Fibroblast of gingiva (primary cell): ENCODE measurements at places on chromosomes 16 and 17.

GRCh38 chr17:48470388-48471034 lies 40.5 kb upstream of the SKAP1 start:
- DNase-seq: no peak

DNA sequence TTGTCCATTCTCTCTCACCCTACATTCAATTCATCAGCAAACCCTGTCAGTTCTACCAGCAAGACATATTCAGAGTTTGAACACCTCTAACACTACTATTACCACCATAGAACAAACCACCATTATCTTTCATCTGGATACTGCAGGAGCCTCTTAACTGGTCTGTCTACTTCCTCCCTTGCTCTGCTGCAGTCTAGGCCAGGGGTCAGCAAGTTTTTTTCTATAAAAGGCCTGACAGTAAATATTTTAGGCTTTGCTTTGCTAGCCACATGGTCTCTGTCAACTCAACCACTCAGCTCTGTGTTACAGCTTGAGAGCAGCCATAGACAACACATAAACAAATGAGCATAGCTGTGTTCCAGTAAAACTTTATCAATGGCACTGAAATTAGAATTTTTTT lies 13.8 kb downstream of the KCTD19 start:
- DNase-seq: no peak

DNA sequence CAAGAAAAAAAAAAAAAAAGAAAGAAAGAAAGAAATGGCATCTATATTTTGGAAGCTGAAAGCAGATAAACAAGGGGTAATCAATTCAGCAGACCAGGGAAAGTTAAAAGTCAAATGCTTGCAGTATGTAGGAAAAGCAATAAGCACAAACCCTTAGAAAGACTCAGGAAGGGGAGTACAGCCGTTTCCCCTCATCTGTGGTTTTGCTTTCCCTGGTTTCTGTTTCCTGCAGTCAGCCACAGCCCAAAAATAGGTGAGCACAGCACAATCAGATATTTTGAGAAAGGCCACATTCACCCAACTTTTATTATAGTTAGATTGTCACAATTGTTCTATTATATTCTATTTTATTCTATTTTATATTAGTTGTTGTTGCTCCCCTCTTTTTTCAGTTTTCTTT lies 14.4 kb upstream of the ALOX12 start:
- DNase-seq: no peak

GRCh38 chr17:40564883-40565768 lies at the start of gene CCR7:
TSS of gene CCR7 (minus strand) at chr17:40565472. CDS start at chr17:40565409, 63 bp downstream.
- DNase-seq: no peak

- no peak for DNase-seq
Observed at GRCh38 chr17:78705071-78705470, 77.0 kb downstream of the CYTH1 start.

GRCh38 chr16:89020068-89020924 lies 43.3 kb upstream of the CBFA2T3 start:
- no peak for DNase-seq

DNA sequence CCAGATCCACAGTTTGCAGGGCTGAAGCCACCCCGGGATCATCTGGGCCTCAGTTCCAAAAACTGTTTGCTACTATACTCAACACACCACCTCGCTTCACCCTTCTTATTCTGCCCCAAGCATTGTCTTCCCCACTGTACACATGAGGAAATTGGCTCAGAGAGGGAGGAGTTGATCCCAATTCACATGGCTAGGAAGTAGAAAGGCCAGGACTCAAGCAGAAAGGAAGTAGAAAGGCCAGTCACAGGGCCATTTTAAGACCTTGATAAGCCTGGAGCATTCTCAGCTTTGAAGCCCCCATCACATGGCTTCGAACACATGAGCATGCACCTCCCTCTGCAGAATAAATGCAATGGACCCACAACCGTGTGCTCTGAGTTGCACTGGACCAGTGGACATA lies 7.7 kb upstream of the PRSS22 start:
- no peak for DNase-seq

GRCh38 chr16:52035436-52035835 lies 511.5 kb downstream of the TOX3 start:
- DNase-seq: no peak

GRCh38 chr17:13240851-13241250 lies 223.0 kb upstream of the ELAC2 start:
- no peak for DNase-seq

DNA sequence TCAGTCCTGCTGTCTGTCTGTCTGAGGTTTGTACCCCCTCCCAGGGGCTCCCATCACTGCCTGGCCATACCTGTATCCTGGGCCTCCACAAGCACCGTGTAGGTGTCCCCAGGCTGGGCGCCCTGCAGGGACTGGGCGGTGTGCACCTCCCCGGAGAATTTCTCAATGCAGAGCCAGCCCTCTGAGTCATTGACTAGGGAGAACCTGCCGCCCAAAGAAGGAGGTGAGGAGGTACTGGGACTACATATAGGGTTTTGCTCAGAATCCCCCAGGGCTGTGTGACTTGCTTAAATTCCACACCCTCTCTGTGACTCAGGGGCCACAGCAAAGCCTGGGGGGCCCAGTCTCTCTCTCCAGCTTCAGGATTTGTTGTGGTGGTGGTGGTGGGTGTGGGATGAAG lies 7.6 kb downstream of the CDH16 start:
- no peak for DNase-seq

DNA sequence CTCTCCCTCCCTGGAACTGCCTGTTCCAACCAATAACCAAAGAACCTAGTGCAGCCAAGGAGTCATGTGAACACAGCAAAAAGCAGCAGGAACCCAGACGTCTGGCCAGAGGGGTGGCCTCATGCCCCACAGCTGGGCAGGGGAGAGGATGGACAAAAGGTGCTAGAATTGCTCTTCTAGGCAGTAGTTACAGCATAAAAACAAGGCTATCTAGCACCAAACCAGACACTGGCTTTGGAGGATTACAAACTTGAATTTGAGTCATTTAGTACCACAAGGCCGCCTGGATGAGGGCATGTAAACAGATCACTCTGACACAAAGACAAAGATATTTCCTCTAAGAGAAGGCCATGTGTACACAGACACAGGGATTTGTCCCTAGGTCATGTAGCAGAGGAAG lies 423.3 kb upstream of the MAF start:
- DNase-seq: no peak
